Activated T-helper 2 cell treated with anti-CD3 and anti-CD28 coated beads, Interferon-gamma antibody, Interleukin-2, Interleukin-4, amounts not matched to agents 10 μg/mL and 5 μg/mL and 100 μg/mL, durations not matched to agents 14 hours and 24 hours and 36 hours (primary cell): ENCODE measurements at places on chromosomes 11 and 22.

- no peaks in the 10 kb centered on the region for H3K4me1 ChIP-seq
- H3K27ac ChIP-seq: no peak overlapping the region
- DNase-seq: no peak
- no peak overlapping the region for H3K4me3 ChIP-seq
These were observed 619.0 kb upstream of the ARHGAP42 start for GRCh38 chr11:100068116-100068515.

DNA sequence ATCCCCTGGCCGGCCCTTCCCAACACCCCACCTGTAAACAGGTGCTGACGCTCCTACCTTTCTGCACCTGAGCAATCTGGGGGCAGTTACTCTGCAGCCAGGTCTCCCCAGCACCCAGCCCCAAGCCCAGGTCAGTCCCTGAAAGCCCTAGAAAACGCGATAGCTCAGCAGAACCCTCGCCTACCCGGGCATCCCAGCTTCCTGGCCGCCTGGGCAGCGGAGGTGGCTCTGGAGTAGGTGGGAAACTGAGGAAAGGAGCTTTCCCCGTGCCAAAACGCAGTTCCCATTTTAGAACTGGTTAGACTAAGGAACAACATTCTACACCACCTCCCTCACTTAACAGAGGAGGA is 445 bp downstream of the SYTL2 start:
- peaks cover 45% of the 10 kb centered on the region for H3K4me1 ChIP-seq
- peak overlapping the region; percentile 82 for H3K4me3 ChIP-seq
- H3K27me3 ChIP-seq: peaks cover 3% of the 10 kb centered on the region
- no peak overlapping the region for H3K27ac ChIP-seq

- DNase-seq: no peak
- H3K4me3 ChIP-seq: no peak overlapping the region
- no peaks in the 10 kb centered on the region for H3K36me3 ChIP-seq
- no peaks in the 10 kb centered on the region for H3K4me1 ChIP-seq
- H3K27ac ChIP-seq: no peak overlapping the region
These were observed 141.4 kb downstream of the NTM start for GRCh38 chr11:131511794-131512193.

DNA sequence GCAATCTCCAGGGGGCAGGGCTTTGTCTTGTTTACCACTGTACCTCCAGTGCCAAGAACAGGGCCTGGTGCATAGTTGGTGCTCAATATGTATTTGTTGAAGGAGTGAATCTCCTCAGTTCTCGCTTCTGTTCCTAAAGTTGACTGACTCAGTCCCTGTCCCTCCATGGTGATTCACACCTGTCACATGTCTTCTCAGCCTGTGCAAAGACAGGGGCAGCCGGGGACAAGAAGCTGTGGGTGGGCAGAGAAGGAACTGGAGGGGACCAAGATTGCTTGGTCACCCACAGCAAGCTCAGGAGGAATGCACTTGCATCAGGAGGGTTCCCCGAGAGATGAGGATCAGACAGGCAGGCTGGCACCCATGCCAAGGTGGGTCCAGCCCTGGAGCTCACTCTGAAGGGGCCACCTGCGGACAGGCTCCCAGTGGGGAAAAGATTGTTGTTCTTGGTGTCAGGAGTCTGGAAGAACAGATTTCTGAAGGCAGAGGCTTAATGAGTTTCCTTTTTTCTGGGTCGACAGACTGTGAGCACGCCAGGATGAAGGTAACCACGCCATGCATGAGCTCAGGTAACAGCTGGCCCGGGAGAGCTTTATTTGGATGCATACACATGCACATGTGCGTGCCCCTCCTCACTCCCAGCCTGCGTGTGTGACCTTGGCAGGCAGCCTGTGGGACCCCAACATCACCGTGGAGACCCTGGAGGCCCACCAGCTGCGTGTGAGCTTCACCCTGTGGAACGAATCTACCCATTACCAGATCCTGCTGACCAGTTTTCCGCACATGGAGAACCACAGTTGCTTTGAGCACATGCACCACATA is 16.9 kb downstream of the IL17RA start:
- no peak overlapping the region for H3K4me3 ChIP-seq
- no peak overlapping the region for H3K27ac ChIP-seq
- H3K4me1 ChIP-seq: peaks cover 62% of the 10 kb centered on the region
- DNase-seq: no peak
- peaks cover 83% of the 10 kb centered on the region for H3K36me3 ChIP-seq
- H3K27me3 ChIP-seq: no peaks in the 10 kb centered on the region

- H3K4me3 ChIP-seq: no peak overlapping the region
- no peak for DNase-seq
- no peak overlapping the region for H3K27ac ChIP-seq
These were observed 12.8 kb downstream of the SLC37A2 start for GRCh38 chr11:125075900-125076317.
